Activated naive CD4-positive, alpha-beta T cell treated with anti-CD3 and anti-CD28 coated beads, Interleukin-2, amount 10 ng/mL, durations not matched to agents 7 days and 5 days (primary cell): ENCODE measurements at places on chromosomes 7 and 10.

- DNase-seq = no peak
- peak overlapping the region; percentile 7 for H3K4me3 ChIP-seq
- H3K27ac ChIP-seq = peak overlapping the region; percentile 70
- peaks cover 35% of the 10 kb centered on the region for H3K4me1 ChIP-seq
- H3K36me3 ChIP-seq = peaks cover 27% of the 10 kb centered on the region
These were observed 8.5 kb upstream of the RSBN1L start for GRCh38 chr7:77687747-77688144.

- DNase-seq = no peak
- H3K4me1 ChIP-seq = no peaks in the 10 kb centered on the region
- H3K4me3 ChIP-seq = no peak overlapping the region
- H3K27me3 ChIP-seq = no peaks in the 10 kb centered on the region
These were observed 686.9 kb upstream of the FOXK1 start for GRCh38 chr7:3995187-3995586.

- DNase-seq = no peak
- no peaks in the 10 kb centered on the region for H3K36me3 ChIP-seq
- H3K4me1 ChIP-seq = no peaks in the 10 kb centered on the region
- H3K27me3 ChIP-seq = no peaks in the 10 kb centered on the region
- no peak overlapping the region for H3K27ac ChIP-seq
These were observed 577.9 kb downstream of the IPMK start for GRCh38 chr10:57689596-57690297.

DNA sequence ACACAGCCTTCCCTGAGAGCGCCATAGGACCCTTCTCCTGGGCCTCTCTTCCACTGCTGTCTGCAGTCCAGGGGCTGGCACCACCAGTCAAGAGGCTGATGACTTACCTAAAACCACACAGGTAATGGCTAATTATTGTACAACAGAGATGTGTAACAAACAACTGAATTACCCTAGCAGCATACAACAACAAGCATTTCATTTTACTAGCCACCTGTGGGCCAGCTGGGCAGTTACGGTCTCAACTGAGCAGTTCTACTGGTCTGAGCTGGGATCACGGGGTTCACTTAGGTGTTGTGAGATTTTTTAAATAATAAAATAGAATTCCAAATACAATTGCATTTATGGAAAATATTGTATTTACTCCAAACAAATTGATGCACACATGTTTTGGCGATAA is 431.9 kb downstream of the TNS3 start:
- H3K4me3 ChIP-seq = no peak overlapping the region
- H3K36me3 ChIP-seq = no peaks in the 10 kb centered on the region
- H3K4me1 ChIP-seq = no peaks in the 10 kb centered on the region
- no peak for DNase-seq
- H3K27me3 ChIP-seq = no peaks in the 10 kb centered on the region

- peaks cover 4% of the 10 kb centered on the region for H3K4me1 ChIP-seq
- no peak for DNase-seq
- H3K27me3 ChIP-seq = peaks cover 36% of the 10 kb centered on the region
- no peak overlapping the region for H3K27ac ChIP-seq
- H3K4me3 ChIP-seq = no peak overlapping the region
These were observed 9.2 kb downstream of the MKX start for GRCh38 chr10:27736396-27736795.

GRCh38 chr7:38186593-38187314 is 8.7 kb downstream of the STARD3NL start:
- no peaks in the 10 kb centered on the region for H3K27me3 ChIP-seq
- no peak overlapping the region for H3K27ac ChIP-seq
- no peak overlapping the region for H3K4me3 ChIP-seq
- peaks cover 7% of the 10 kb centered on the region for H3K4me1 ChIP-seq

- peak; percentile 62 for DNase-seq
- H3K36me3 ChIP-seq = peaks cover 17% of the 10 kb centered on the region
- peak overlapping the region; percentile 55 for H3K4me3 ChIP-seq
- peaks cover 50% of the 10 kb centered on the region for H3K4me1 ChIP-seq
These were observed 24.9 kb upstream of the SFRP5 start for GRCh38 chr10:97796651-97797050.

DNA sequence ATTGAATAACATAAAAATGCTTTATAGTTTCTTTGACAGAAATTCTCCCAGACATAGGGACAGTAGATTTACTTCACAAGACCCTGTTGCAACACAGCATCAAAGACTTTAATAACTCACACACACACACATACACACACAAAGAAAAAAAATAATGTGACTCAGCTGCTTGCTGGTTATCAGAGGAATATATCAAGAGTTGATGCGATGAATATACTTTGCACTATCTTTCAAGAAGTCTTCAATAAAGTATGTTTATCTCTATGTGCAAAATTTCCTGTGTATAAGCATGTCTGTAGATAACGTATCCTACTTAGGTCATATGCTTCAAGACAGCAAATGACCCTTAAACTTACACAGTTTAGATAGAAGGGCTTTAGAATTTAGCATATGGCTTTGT is 243.1 kb downstream of the ARL4A start:
- H3K27ac ChIP-seq = no peak overlapping the region
- H3K36me3 ChIP-seq = no peaks in the 10 kb centered on the region
- no peak overlapping the region for H3K4me3 ChIP-seq
- H3K4me1 ChIP-seq = no peaks in the 10 kb centered on the region
- H3K27me3 ChIP-seq = peaks cover 7% of the 10 kb centered on the region
- no peak for DNase-seq
